Activated naive CD8-positive, alpha-beta T cell treated with anti-CD3 and anti-CD28 coated beads, Interleukin-2, amount 10 ng/mL, durations not matched to agents 7 days and 5 days (primary cell): ENCODE measurements at places on chromosomes 5 and 9. TPM values are rescaled to one million over a fixed set of nuclear protein-coding genes. Genes with fewer than 3 reads are reported as not detected.

DNA sequence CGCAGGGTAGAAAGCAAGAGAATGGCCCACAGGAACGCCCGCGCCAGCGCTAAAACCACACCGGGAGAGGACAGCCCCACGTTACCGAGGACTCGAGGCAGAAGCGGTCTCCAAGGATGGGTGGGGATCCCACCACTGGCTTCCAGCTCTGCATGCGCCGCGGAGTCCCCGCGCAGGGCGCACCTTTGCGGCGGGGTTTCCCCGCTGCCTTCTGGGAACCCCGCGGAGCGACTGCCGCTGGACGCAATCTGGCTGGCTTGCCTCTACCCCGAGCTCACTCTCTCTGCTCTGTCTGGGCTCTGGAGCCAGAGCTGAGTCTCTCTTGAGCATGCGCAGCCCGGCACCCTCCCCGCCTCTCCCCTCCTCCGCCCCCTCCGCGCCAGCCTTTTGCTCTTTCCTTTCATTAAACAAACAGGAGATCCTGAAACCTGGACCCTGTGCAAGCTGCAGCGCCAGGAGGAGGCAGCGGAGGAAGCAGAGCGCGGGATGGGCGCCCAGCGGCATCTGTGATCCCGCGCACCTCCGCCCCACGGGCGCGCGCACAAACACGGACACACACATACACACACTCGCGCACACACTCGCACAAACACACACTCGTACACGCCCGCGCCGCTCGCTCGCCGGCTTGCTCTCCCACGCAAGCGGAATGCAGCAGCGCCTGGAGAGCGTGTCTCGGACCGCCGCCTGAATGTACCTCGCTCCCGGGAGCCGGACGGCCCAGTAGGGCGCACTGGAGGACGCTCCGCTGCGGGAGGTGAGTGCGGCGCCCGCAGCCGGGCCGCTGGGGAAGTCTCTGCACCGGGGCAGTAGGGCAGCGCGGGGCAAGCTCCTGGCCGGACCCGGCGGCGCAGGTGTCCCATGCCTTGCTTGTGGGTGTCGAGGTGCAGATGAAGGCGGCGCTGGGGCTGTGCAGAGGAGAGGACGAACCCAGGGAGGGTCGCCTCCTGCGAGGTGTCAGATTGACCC is at the start of gene PLPPR1:
PLPPR1 (plus strand) TSS at position 382 of the 969 bp plus-strand sequence.
- peak; percentile 25 for DNase-seq
- H3K27ac ChIP-seq, result no peak within 1 kb of the TSS
- no peaks in the 10 kb centered on the region for H3K36me3 ChIP-seq
- H3K27me3 ChIP-seq, result peaks cover 46% of the 10 kb centered on the region
- H3K4me1 ChIP-seq, result no peaks in the 10 kb centered on the region
- H3K4me3 ChIP-seq, result peak within 1 kb of the TSS; percentile 40

DNA sequence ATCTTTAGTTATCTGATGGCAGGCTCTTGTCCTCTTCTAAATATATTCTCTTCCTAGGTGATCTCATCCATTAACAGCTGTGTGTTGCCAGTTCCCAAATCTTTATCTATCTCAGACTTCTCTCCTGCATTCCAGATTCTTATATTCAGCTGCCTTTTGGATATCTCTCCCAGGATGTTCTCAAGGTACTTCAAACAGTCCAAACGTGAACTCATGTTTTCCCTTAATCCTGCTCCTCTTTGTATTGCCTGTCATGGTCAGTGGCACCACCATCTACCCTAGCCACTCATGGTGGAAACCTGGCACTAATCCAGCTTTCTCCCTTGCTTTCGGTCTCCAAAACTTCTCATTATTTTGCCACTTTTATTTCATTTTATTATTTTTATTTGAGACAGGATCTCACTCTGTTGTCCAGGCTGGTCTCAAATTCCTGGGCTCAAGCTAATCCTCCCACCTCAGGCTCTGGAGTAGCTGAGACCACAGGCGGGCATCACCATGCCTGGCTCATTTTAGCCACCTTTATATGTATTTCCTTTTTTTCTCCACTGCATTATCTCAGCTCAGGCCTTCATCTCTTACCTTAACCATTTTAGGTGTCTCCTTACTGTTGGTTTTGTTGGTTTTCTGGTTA is 3.8 kb downstream of the ZFYVE16 start:
- no peak overlapping the region for H3K4me3 ChIP-seq
- H3K27me3 ChIP-seq, result no peaks in the 10 kb centered on the region
- peaks cover 4% of the 10 kb centered on the region for H3K36me3 ChIP-seq
- H3K4me1 ChIP-seq, result peaks cover 12% of the 10 kb centered on the region
- no peak overlapping the region for H3K27ac ChIP-seq

DNA sequence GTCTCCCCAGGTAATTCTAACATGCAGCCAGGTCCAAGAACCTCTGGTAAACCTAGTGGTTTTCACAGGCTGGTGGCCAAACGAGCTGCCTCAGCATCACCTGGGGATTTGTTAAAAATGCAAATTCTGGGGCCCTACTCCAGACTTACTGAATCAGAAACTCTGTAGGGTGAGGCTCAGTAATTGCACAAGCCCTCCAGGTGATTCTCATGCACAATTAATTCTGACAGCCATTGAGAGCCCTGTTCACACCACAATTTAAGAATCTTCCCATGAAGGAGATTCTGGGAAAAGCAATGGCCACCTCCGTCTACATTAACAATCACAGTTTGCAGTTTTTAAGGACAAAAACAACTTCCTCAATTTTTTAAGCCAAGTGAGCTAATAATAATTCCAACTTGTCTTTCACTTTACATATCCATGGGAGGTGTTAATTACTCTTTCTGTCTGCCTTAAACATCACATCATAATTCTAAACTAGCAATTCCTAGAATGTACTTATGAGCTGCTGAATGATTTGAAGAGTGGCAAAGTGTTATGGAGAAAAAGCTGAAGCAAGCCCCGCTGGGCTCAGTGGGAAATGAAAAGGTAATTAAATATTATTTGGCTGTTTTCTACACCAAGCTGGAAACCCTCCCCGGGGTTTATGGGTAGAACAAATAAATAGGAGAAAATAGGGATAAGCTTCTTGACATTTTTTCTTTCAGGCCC is 70.0 kb downstream of the GLDC start:
- H3K27me3 ChIP-seq, result peaks cover 12% of the 10 kb centered on the region
- no peak overlapping the region for H3K27ac ChIP-seq
- no peaks in the 10 kb centered on the region for H3K4me1 ChIP-seq
- H3K4me3 ChIP-seq, result no peak overlapping the region
- no peaks in the 10 kb centered on the region for H3K36me3 ChIP-seq

GRCh38 chr5:119250946-119251901 is 104.6 kb upstream of the TNFAIP8 start:
- no peak overlapping the region for H3K27ac ChIP-seq
- no peaks in the 10 kb centered on the region for H3K27me3 ChIP-seq

GRCh38 chr9:137147091-137147792 is 8.3 kb downstream of the GRIN1 start:
- no peaks in the 10 kb centered on the region for H3K36me3 ChIP-seq
- DNase-seq, result no peak
- H3K27ac ChIP-seq, result no peak overlapping the region
- H3K4me3 ChIP-seq, result no peak overlapping the region
- peaks cover under 1% of the 10 kb centered on the region for H3K27me3 ChIP-seq

- H3K27me3 ChIP-seq, result no peaks in the 10 kb centered on the region
- H3K27ac ChIP-seq, result peak overlapping the region; percentile 37
- H3K4me1 ChIP-seq, result peaks cover 46% of the 10 kb centered on the region
- peaks cover 12% of the 10 kb centered on the region for H3K36me3 ChIP-seq
- DNase-seq, result no peak
Observed at GRCh38 chr5:148387325-148387724, 3.6 kb downstream of the FBXO38 start.

- peak overlapping the region; percentile 72 for H3K4me3 ChIP-seq
- peaks cover 58% of the 10 kb centered on the region for H3K4me1 ChIP-seq
- peak overlapping the region; percentile 92 for H3K27ac ChIP-seq
- H3K27me3 ChIP-seq, result no peaks in the 10 kb centered on the region
- H3K36me3 ChIP-seq, result peaks cover 1% of the 10 kb centered on the region
Observed at GRCh38 chr5:82356808-82357671, 78.9 kb upstream of the RPS23 start.

GRCh38 chr9:109314011-109314531 is 6.8 kb downstream of the EPB41L4B start:
- peaks cover 77% of the 10 kb centered on the region for H3K27me3 ChIP-seq
- no peaks in the 10 kb centered on the region for H3K36me3 ChIP-seq
- H3K4me1 ChIP-seq, result peaks cover 3% of the 10 kb centered on the region

- H3K27ac ChIP-seq, result no peak overlapping the region
- H3K4me3 ChIP-seq, result no peak overlapping the region
Observed at GRCh38 chr5:167332309-167332708, 959.1 kb upstream of the WWC1 start.

DNA sequence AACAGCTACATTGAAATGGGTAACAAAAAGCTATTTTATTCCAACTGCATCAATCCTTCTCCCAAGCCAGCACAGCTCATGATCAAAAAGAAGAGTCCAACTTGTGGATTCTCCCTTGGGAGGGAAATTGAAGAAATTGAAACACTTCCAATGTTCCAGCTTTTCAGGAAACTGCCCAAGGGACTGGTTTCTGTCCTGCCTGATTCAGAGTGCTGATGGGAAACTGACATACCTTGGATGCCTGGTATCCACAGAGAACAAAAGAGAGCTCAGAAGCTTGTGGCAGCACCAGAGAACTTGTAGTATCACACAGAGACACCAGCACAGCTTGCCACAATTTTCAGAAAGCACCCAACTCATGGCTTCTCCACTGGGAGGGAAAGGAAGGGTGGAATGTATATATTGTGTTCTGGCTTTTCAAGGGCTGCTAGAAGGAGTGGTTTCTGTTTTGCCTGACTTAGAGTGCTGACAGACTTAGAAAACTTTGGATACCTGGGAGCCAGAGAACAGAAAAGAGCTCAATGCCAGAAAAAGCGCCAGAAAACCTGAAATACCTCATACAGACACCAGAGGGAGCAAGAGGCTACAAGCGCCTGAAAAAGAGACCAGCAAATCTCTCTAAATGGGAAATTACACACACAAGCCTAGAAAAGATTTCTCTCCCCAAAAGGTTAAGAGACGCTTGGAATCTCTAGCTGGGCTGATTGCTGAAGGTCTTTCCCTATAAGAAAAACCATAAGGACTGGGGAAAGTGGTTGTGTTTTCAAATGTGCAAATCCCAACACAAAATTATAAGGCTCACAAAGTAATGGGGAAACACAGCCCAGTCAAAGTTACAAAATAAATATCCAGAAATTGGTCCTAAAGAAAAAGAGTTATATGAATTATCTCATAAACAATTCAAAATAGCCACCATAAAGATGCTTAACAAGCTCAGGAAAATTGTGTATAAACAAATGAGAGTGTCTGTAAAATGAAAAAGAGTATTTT is 178.8 kb downstream of the SPOCK1 start:
- no peaks in the 10 kb centered on the region for H3K36me3 ChIP-seq
- no peak overlapping the region for H3K27ac ChIP-seq
- no peaks in the 10 kb centered on the region for H3K4me1 ChIP-seq
- peaks cover 18% of the 10 kb centered on the region for H3K27me3 ChIP-seq

FREM1 gene
- total RNA-seq, result not detected

IFNA21 gene
- not detected for total RNA-seq

ACTBL2 gene
- total RNA-seq, result not detected

MEIKIN gene
- total RNA-seq, result 0.55 TPM

CCDC187 gene
- total RNA-seq, result not detected
